GM13977 (cell line): ENCODE measurements at places on chromosomes 7 and 10.

- DNase-seq: no peak
Measured at GRCh38 chr10:124545351-124546054, 83.9 kb downstream of the LHPP start.

GRCh38 chr7:47748041-47748440 is 166.1 kb upstream of the TNS3 start:
- no peak for DNase-seq

DNA sequence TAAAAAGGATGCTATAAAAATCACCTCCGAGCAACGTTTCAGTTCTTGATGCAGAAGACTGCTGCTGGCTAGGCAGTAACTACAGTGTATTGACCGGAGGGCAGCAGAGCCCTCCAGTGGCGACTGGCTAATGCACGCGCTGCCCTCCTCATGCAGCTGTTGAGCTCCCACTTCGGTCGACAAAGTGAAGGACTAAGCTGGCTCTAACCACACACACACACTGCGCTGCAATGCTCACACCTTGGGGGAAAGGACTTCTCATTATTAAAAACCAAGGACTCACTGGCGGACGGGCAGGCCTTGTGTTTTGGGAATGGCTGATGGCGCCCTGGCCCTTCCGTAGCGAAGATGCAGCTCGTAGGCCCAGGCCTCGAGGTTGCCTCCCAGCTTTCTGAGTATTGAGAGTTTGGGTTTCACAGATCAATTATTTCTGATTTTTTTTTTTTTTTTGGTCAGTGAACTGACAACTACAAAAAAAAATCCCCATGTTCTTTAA is 120.9 kb upstream of the DIP2C start:
- DNase-seq: no peak

- no peak for DNase-seq
Measured at GRCh38 chr7:139721417-139721816, 56.4 kb downstream of the HIPK2 start.

DNA sequence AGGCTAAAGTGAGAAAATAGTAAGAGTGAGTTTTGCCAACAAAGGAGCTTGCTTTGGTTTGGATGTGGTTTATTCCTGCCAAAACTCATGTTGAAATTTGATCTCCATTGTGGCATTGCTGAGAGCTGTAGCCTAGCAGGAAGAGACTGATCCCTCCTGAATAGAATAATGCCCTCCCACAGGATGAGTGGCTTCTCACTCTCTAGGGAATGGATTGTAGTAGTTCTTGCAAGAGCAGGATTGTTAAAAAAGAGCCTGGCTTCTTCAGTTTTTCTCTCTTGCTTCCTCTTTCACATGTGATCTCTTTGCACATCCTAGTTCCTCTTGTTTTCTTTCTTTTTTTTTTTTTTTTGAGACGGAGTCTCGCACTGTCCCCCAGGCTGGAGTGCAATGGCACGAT is 34.4 kb downstream of the ASAH2 start:
- no peak for DNase-seq

DNA sequence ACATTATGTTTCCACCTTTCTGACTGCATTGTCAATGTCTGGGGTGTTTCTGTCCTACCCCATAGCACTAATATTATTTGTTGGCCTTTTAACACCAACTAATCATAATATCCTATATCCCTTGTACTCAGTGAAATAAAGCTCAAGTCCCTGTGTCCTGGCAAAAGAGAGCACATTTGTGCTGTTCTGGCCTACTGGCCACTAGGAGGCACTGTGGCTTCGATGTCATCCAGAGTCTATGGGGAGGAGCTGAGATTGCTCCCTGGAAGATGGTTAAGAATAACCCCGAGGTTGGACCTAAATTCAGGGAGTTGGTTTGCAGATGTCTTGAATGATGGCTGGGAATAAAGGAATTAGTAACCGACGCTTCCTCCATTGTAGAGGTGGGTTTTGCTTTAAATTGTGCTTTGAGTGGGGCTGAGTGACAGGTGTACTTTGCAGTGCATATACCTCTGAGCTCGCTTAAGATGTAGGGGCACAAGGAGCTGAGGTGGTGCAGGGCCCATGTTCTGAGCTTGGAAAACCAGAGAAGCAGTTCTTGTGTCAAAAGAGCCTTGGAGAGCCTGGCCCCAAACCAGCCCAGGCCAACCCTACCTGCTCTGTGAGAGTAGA is 191.2 kb upstream of the PRSS1 start:
- DNase-seq: peak; percentile 45

DNA sequence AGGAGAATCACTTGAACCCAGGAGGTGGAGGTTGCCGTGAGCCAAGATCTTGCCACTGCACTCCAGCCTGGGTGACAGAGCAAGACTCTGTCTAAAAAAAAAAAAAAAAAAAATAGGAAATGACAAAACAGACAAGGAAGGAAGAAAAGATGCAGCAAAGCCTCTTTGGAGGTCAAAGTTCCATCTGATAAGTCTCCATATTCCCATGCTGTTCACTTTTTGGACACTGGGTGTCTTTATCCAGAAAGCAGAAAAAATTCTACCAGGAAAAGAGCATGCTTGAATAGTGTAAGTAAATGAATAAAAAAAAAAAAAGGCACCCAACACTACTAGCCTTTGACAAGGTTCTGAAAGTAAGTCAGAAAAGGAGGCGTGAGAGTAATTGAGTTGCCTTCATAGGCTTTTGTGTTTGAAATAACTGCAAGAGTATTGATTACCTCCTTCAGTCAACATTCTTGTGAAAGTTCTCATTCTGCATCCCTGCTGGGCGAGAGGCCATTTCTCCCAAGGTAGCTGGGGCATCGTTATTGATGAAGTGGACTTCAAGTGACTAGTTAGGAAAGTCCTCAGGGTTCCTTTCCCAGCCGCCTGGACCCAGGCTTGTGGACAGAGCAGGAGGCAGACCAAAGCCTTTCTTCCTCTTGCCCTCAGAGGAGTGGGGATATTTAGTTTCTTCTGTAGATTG is 133.3 kb upstream of the KIF5B start:
- DNase-seq: no peak

DNA sequence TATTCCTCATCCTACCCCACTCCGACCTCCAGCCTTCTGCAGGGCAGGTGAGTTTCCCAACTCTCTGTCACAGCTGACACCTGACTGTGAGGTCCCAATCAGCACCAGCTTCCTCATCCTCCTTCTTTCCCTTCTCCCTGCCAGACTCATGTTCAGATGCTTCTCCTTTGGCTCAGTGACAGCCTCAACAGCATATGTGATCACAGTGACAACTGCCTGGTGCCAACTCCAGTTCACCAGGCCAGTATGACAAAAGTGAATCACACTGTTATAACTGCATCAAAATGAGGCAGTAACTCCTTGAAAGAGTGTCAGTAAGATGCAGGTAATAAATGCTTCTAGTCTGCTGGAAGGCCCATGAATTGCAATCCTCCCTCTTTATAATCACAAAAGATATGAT is 46.8 kb upstream of the NFE2L3 start:
- DNase-seq: no peak

- DNase-seq: no peak
Measured at GRCh38 chr7:3201937-3202710, 98.9 kb upstream of the SDK1 start.

DNA sequence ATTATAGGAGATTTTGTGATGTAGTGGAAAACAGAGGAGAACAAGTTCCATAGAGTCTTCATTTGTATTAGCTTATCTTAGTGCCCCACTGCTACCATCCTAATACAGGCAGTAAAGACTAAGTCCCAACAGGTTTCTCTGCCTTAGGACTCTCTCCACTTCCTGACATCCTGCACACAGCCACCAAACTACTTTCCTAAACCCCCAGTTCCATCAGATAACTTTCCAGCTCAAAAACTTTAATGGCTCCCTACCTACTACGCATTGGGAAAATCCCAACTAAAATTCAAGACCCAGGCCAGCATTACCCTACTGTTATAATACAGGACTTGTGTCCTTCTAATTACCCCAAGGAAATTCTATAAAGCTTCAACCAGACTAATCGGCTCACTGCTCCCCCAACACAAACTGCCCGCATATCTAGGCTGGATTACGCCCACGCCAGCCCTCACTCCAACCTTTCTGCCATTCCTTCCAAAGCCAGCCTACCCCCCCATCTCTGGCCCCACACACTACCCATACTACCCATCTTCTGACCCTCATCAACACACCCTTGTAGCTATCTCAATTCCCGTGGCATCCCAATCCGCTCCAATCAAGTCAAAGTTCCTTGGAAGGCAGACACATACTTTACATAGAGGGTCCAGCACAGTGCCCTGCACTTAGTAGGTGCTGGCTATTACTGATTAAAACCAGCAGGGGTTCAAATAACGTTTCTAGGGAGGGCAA is 1.4 kb downstream of the IDE start:
- peak; percentile 29 for DNase-seq

DNA sequence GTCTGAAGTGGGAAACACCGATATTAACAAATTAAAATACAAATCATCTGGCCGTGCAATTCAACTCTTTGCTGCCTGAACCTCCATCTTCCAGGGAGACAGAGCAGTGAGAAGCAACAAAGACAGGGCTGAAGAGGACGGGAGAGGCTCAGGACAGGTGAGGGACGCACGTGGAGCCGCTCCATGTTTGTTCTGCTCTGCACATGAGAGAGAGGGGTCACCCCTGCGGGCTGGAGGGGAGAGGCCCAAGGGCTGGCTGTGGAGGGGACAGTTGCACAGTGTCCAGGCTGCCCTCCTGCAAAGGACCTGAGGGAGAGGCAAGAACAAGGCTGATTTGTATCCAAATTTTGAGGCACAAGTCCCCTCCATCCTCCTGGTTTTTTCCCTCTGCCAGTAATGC is 41.7 kb downstream of the COBL start:
- DNase-seq: no peak

DNA sequence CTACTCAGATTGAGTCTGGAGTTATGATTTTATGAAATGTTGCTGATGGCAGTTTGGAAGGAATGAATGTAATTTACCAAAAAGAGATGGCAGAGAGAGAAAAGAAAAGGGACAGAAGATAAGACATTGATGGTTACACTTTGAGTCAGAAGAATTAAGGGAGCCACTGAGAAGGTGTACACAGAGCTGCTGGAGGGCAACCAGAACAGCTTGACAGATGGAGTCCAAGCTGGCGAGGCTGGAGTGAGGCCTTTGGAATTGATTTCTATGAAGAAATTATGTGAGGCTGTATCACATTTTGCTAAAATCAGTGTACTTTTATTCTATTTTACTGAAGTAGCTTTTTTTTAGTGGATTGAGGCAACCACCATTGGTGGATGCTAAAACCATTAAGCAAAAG is 740.5 kb downstream of the REEP3 start:
- no peak for DNase-seq

- no peak for DNase-seq
Measured at GRCh38 chr7:135929722-135930141, 47.4 kb downstream of the MTPN start.

GRCh38 chr10:62735464-62736167 is 68.9 kb upstream of the ADO start:
- DNase-seq: no peak

GRCh38 chr7:43302211-43302711 is 189.8 kb downstream of the HECW1 start:
- DNase-seq: no peak

GRCh38 chr10:129945064-129945463 is 19.0 kb downstream of the EBF3 start:
- no peak for DNase-seq

DNA sequence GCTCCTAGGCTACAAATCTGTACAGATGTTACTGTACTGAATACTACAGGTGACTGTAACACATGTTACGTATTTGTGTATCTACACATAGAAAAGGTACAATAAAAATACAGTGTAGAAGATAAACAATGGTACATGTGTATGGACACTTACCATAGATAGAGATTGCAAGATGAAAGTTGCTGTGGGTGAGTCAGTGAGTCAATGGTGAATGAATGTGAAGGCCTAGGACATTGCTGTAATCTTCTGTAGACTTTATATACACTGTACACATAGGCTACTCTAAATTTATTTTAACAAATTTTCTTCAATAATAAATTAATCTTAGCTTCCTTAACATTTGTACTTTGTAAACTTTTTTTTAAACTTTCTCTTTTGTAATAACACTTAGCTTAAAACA is 205.6 kb downstream of the RNLS start:
- DNase-seq: no peak

- DNase-seq: no peak
Measured at GRCh38 chr10:49139846-49140195, 6.0 kb upstream of the FAM170B start.

DNA sequence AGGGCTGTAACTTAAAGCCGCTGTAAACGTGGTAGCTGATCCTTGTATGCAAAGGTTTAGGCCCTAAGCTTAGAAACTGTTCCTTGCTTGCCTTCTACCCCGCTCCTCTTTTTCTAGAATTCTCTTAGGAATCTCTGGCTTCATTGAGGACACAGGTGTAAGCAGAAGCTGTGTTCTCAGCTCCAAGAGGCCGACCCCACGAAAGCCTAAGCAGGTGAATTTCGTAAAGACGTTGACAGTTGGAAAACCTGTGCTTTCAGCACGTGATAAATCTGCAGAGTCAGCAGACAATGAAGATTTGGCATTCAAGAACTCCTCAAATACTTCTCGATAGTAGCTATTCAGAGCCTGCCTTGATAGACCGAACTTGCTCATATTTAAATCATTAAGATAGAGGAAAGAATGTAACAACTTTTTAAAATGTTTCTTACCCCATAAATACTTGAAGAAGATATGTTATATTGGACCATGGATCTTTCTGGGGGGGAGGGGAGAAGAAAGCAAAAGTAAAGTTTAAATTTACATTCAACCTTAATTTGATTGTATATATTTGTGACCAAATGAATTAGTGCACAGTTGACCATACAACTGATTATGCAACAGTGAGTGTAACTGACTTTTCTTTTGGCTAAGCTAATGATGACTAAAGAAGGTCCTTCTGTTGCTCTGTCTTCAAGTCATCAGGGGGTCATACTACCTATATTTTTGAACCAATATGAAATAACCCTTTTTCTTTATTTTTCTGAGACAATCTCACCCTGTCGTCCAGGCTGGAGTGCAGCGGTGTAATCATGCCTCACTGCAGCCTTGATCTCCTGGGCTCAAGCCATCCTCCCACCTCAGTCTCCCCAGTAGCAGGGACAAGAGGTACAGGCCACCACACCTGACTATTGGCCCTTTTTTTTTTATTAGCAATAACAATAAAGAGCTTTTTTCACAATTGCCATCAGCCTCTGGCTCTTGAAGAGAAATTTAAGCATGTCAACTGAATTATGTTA is 1.2 kb upstream of the GDI2 start:
- no peak for DNase-seq

DNA sequence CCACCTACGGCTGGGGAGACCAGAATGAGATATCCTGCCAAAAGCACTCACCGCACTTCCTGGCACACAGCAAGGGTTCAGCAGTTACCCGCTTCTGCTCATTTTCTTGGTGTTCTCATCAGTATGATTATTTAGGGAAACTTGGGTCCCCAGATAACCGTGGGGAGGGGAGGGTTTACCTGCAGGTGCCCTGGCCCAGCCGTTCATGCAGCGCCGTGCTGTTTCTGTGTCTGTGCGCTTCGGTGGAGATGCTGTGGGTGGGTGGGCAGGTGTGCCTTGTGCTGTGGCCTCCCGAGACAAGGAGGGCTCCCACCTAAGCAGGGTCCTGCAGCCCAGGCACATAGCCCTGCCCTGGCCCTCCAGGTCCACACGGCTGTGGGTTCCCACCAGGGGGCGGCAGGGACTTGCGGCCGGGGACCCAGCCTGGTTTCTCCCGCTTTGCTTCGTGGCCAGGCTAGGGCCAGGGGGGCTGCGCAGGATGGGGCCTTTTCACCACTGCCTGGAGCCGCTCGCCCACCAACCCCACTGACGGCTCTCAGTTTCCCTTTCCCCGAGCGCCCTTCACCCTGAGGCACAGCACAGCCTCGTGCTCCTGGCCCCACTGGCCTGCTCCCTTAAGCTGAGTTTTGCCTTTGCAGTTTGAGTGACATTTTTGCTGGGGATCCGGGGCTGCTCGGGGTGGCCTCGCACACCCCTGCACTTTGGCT is 78.5 kb downstream of the LHPP start:
- DNase-seq: peak; percentile 87

- DNase-seq: no peak
Measured at GRCh38 chr10:79602953-79603352, 7.8 kb upstream of the SFTPA1 start.
